ENCODE measurements at places on chromosomes 3 and 15.

DNA sequence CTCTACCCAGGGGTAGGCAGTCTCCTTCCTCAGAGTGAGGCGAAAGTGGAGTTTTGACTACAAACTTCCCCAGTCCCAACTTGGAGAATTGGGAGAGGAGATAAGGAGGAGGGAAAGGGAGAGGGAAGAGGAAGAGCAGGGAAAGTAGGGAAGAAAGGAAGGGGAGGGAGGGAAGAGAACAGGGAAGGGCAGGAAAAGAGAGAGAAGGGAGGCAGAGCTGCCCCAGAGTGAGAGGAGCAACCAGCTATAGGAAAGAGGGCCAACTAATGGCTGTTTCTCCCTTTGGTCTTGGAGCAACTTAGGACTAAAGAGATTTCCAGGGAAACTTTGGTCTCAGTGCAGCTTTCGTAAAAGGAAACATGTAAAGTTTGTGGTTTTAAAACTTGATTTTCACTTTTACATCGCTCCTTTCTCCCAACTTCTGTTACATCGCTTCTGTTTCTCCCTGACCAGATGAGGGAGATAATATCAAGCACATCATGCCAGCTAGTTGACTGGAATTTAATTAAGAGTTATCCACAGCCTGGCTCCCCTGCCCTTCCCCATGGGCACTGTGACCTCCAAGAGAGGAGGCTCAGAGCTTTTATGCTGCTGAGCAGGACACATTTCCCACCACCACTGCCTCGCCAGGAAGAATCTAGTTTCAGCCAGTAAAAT lies 1.4 kb downstream of the CA12 start:
- peak; percentile 15 for DNase-seq

DNA sequence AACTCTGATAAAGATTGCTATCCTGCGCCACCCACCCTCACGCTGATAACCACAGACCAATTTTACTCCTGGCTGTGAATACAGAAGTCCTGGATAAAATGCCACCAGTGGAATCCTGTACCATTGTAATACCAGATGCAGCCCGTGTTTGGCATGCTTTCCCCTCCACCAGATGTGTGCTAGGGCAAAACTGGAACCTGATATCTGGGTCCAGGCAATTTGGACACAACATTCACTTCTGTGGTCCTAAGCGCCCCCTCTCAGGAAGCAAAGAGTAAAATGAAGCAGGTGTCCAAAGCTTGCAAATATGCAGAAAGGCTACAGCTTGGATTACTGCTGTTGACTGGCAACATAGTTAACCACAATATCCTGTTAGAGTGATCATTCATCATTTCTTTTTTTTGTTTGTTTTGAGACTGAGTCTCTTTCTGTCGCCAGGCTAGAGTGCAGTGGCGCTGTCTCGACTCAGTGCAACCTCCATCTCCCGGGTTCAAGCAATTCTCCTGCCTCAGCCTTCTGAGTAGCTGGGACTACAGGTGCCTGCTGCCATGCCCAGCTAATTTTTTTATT lies 32.8 kb downstream of the LOXL1 start:
- no peak for DNase-seq

DNA sequence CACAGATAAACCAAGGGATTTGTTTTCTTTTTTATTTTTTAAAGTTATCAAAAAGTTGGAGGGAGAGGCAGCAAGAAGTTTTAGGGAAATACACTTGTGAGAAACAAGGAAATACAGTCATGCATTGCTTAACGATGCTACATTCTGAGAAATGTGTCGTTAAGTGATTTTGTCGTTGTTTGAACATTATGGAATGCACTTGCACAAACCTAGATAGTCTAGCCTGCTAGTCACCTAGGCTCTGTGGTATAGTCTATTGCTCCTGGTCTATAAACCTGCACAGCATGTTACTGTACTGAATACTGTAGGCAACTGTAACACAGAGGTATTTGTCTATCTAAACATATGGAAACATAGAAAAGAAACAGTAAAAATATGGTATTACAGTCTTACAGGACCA lies 2.0 kb upstream of the NFKBIZ start:
- DNase-seq = no peak

- DNase-seq = no peak
Observed at GRCh38 chr3:128188956-128189355, 35.7 kb downstream of the EEFSEC start.

DNA sequence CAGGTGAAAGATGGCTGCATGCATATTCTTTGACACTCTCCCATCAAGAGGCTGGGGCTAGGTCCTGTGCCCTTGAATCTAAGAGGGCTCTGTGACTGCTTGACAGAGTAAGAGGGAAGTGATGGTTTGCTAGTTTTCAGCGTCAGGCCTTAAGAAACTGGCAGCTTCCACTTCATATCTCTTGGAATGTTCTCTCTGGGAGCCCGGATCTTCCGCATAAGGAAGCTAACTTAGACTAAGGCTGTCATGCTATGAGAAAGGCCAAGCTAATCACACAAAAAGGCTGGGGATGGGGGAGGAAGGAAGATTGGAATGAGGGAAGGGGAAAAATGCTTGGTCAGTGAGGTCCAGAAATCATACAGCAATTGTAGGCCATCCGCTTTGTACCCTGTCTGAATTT lies 50.0 kb downstream of the MB21D2 start:
- no peak for DNase-seq

- peak; percentile 65 for DNase-seq
Observed at GRCh38 chr3:25572919-25573385, 91.8 kb downstream of the TOP2B start.

DNA sequence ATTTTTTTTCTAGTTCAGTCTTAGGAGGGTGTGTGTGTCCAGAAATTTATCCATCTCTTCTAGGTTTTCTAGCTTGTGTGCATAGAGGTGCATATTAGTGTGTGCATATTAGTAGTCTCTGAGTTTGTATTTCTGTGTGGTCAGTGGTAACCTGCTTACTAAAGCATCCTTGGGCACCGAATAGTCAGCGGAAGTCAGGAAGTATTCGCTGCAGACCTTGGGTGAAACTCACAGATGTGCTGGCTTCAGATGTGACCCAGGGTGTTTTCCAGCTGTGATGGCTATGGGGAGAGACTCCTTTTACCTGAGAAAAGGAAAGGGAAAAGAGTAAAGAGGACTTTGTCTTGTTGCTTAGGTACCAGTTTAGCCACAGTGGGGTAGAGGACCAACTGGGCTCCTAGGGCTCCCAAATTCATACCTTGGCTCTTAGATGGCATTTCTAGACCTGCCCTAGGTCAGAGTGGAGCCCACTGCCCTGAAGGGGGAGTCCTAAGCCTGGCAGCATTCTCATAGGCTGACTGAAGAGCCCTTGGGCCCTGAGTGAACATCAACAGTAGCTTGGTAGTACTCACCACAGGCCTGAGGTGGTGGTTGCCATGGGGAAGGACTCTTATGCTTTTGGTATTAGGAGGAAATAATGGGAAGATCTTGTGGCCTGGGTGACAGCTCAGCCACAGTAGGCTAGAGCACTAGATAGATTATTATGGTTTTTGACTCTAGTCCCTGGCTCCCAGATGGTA lies 286.0 kb upstream of the ZPLD1 start:
- no peak for DNase-seq

- peak; percentile 93 for DNase-seq
Observed at GRCh38 chr15:62119227-62119864, 45.7 kb downstream of the C2CD4B start.

DNA sequence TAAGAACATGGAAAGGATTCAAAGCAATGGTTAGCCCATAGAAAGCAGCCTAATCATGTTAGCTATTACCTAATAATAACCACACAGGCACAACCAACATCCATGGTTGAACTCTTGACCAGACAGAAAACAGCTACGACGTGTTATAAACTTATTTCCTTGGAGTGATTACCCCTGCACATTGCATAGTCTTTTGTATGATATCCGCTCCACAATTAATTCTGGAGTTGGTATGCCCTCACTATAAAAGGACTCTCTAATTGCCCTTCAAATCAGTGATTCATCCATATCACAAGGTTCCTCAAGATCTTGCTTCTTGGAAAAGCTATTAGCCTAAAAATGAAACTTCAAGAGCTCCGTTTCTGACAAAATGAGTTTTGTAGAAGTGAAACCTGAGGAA lies 117.9 kb downstream of the SYNPR start:
- peak; percentile 16 for DNase-seq

All from astrocyte of the spinal cord (primary cell).